Anterior cingulate cortex (tissue), 58 donors: ENCODE measurements at places on chromosomes 3 and 15.

GRCh38 chr3:155956508-155957411 is 86.3 kb downstream of the GMPS start:
- no peak for DNase-seq

GRCh38 chr3:8659242-8659641 is 14.6 kb upstream of the SSUH2 start:
- no peak for DNase-seq

GRCh38 chr3:161475206-161475605 is 21.4 kb upstream of the OTOL1 start:
- no peak for DNase-seq

GRCh38 chr3:195153130-195153529 is 117.8 kb downstream of the XXYLT1 start:
- no peak for DNase-seq

GRCh38 chr3:156787926-156788663 is 38.1 kb upstream of the LEKR1 start:
- no peak for DNase-seq

DNA sequence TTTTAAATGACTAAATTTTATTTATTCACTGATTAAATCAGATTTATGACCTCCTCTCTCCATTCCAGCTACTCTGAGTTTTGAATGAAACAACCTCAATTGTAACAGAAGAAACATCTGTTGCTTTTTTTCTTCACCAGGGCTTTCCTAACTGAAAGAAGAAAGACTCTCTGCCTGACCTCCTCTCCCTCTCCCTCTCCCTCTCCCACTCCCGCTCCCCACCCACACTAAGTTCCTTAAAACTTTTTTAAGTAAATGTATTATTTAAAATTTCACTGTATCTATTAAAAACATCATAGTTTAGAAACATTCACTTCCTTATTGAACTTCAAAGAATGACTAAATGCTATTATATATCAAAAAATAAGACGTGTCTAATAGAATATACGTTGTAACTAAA is 122.0 kb downstream of the TFDP2 start:
- no peak for DNase-seq

GRCh38 chr3:42440924-42441323 is 30.5 kb upstream of the LYZL4 start:
- no peak for DNase-seq

DNA sequence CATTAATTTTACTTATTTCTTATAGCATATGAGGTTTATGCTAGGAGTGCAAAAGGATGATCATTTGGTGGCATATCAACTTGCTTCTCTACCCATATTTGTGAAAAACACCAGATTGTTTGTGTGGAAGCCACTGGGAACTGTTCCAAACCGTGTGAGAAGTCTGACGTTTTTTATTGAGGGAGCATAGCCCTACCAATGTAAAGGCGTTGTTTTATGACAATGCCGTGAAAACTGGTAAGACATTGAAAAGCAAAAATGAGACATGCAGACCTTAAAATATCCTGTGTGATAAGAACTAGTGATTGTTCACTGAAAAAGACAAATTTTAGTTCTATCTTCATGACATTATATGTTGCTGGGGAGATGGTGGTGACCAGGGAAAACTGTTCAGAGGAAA is 87.8 kb downstream of the CHL1 start:
- no peak for DNase-seq

DNA sequence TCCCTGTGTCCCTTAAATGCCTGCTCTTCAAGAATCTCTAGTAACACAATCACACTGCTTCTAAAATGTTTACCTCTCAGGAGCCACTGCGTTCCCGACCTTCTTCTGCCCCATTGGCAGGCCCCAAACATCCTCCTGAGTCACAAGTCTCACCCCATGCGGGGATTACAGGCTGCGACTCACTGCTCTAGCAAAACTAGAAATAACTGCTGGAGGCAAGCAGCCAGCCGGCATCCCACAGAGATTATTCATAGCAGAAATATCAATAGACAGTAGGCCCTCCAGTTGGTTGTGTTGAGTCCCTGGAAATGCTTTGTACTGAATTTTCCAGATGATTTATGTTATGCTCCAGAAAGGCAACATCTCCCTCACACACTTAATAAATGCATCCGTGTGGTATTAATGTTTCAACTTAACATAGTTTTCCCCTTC is 64.8 kb downstream of the RFTN1 start:
- no peak for DNase-seq

GRCh38 chr3:67783281-67784250 is 129.2 kb upstream of the SUCLG2 start:
- DNase-seq: no peak

DNA sequence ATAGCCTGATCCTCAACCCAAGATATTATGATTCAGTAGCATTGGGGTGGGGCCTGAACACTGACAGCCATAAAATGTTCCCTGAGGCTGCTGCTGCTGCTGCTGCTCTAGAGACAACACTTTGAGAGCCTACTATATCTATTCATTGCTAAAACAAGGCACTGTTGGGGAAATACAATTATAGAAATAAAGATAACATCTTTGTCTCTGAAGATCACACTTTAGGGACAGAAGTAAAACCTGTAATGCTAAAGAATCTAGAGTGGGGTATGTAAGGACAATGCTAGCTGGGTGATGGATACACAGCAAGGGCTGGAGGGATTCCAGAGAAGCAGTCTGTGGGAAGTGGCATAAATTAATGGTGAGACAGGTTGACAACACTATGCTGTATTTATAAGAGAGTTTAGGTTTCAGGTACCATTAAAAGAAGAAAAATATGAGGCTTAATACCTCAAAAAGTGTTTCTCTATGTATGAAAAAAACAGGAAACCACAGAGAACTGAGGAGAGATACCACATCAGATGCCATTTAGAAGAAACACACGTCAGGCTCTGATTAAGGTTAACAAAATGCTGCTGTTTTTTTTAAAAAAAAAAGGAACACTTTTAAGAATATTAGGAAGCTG is 115.9 kb downstream of the CBLB start:
- no peak for DNase-seq

DNA sequence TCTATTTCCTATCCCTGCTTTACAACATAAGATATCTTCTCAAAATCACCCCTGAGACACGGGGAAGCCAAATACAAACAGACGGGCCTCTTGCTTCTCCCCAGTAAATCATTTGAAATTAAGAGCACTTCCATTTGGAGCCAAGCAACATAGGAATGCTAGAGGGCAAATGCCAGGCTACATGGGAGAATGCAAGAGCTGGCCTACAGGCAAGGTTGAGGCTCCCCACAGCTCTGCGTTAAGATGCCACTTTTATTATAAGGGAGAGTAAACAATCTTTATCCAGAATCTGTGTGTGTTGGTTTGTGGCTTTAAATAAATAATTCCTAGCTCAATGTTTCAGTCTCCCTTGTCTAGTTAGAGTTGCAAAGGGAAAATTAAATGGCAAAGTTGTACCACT is 305.1 kb upstream of the KCNH8 start:
- DNase-seq: no peak

GRCh38 chr15:73030122-73030679 is 22.1 kb upstream of the NEO1 start:
- DNase-seq: no peak

DNA sequence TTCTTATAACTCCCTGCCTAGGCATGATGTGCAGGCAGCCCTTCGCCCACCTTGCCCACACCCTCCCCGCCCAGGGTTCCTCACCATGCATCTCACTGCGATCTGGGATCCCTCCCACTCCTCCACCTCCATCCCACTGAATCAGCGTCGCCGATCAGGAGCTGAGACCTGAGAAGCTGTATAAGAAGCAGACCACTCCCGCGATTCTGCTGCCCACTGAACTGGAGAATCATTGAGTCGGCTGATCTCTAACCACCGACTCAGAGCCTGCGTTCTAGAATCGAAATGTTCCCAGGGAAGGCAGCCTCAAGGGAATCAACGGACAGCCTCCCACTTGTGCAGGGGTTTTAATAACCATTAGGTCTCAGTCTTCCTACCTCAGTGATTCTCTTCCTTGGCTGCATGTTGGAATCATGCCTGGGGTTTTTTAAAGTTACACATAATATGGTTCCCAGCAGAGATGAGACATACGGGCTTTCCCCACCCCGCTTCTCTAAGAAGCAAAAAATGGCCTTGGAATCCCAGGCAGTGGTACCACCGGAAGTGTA is 60.2 kb downstream of the TMEM44 start:
- DNase-seq: no peak

DNA sequence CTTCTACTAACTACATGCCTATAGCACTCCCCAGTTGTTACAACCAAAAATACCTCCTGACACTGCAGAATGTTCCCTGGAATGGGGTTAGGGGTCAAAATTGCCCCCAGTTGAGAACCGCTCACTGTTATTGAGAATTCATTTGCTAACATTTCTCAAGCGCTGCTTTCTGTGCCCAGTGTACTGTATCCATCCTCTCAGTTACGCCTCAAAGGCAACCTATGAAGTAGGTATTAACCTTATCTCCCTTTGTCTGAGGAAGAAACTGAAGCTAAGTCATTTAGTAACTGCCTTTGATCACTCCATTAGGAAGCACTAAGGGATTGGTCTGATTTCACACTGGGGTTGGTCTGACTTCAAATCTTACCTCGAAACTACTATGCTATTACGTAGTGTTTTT is 70.1 kb downstream of the CADPS start:
- DNase-seq: no peak

DNA sequence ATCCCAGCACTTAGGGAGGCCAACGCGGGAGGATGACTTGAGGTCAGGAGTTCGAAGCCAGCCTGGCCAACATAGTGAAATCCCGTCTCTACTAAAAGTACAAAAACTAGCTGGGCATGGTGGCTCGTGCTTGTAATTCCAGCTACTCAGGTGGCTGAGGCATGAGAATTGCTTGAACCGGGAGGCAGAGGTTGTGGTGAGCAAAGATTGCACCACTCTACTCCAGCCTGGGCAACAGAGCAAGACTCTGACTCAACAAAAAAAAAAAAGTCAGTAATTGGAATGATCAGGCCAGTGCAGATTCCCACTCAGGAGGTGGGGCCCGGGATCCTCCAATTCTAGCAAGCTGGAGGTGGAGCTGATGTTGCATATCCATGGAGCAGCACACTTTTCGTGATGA is 5.6 kb downstream of the CFAP92 start:
- DNase-seq: no peak

GRCh38 chr3:146464005-146464595 is 5.3 kb downstream of the PLSCR2 start:
- DNase-seq: no peak

DNA sequence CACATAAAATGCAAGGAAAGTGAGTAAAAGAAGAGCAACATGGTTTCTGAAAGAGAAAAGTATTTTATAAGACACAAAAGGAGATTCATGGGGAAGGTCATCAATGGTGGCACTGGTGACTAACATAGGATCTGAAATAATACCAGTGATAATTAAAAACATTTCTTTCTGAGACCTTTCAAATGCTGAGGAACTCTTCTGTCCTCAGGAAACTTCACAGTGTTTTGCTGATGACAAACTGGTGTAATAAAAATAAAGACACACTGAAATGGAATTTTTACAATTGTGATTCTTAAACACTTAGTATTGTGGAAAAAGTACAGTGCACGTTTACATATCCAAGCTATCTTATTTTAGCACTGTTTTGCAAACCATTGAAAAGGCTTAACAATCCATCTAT is 80.4 kb upstream of the ZBTB20 start:
- DNase-seq: no peak

DNA sequence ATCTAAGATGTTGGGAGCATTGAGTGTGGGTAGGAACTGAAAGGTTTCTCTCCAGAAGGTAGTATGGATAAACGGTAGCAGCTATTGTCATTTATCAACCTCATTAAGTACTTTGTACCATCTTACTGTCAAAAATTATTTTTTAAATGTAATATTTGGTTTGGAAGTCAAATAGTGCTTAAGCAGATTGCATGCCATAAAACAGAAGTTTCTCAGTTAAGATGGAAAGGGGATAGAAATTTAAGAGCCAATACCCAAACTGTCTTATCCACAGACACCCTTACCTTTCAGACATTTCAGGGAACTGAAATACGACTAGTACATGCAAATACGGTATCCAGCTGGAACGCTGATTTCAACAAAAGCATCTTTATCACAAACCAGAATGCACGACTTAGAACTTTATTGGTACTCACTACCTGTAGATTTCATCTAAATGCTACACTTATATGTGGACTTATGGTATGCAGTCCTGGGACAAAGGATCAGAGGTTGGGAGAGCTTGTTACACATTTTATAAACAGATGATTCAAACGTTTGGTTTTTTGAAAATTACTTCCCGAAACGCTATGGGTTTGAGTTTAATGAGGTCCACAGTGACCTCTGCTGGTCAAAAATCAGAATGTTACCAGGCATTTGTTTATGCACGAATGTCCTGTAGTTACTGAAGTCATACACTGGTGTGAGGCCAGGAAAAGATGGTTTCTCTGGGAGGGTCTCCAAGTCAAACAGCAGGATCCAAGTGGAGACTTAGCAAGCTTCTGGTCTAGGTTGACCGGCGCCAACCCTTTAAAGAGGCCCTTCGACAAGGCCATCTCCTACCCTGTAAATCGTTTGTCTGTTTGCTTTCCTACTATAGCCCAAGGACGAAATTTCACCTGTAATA is 45.7 kb upstream of the DUT start:
- DNase-seq: no peak
